ENCODE measurements at places on chromosomes 2 and 18.

- no peak for DNase-seq
Measured at GRCh38 chr2:235371018-235371417, 122.8 kb upstream of the AGAP1 start.

DNA sequence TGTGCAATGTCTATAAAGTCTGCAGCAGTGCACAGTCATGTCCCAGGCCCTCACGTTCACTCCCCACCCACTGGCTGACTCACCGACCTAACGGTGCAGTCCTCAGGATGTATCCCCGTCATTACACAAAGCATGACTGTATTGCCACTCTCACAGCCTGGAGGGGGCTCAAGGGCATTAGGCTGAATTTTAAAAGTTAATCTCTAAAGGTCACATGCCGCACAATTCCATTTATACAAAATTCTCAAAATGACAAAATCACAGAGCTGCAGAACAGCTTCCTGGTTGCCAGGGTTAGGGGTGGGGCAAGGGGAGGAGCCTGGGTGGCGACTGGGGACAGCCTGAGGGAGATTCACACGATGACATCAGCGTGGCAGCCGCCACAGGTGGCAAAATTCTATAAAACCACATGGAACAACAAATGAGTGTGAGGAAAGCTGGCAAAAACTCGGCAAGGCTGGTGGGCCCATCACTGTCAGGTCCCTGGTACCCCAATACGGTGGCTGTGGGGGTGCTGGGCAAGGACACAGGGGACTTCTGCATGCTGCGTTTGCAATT is 97.6 kb downstream of the NDUFA10 start:
- DNase-seq = peak; percentile 51

- no peak for DNase-seq
Measured at GRCh38 chr18:13457327-13457726, 238.8 kb downstream of the LDLRAD4 start.

DNA sequence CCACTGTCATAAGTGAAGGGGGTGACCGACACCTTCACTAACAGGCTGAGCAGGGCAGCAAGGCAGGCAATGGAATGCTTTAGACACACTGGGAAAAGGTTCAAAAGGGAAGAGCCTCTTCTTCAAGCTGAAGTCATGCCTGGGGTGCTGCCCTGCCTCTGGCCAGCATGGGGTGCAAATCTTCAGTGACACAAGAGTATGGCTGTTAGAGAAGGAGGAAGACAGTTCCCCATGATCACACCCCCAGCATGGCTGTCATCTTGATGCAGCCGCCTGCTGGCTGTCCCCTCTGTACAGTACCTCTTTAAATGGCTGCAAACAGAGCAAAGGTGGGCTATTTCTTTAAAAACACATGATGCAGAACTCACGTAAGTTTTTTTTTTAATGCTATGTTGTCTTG is 71.9 kb downstream of the INPP4A start:
- no peak for DNase-seq

GRCh38 chr2:207055257-207055656 is 110.5 kb downstream of the KLF7 start:
- DNase-seq = no peak

- DNase-seq = no peak
Measured at GRCh38 chr2:173997269-173997668, 32.1 kb upstream of the SP3 start.

DNA sequence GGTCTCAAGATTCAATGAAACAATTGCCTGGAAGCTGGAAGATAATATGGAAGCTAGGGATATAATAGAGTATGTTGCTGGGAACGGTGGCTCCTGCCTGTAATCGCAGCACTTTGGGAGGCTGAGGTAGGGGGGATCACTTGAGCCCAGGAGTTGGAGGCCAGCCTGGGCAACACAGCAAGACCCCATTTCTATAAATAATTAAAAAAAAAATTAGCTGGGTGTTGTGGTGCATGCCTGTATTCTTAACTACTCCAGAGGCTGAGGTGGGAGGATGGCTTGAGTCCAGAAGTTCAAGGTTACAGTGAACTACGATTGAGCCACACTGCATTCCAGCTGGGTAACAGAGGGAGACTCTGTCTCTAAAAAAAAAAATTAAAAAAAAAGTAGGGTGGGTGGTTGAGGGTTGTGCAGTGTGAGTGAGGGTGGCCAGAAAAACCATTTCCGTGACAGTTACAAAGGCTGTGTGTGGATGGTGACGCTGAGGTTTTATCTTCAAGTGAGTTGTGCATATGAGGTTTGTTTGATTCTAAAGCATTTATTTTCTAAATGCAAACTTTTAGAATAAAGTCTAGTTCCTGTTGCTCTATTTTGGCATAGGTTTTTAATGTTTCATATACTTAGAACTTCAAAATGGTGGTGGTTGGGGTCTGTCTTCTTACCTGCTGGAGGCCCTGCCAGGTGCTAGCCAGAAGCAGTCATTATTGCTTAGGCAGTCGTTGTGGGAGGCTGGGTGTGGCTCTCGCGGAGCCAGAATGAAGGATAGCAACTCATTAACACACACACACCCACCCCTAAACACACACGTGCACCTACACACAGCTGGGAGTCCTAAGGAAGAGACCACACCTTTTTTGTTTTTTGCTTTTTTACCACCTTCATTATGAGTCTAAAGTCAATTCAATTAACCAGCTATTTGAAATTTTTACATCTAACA is 4.7 kb upstream of the IL1R2 start:
- no peak for DNase-seq

- DNase-seq = no peak
Measured at GRCh38 chr2:182368446-182368845, 58.4 kb downstream of the PDE1A start.

- DNase-seq = no peak
Measured at GRCh38 chr2:21452263-21452662, 328.5 kb downstream of the TDRD15 start.

- DNase-seq = no peak
Measured at GRCh38 chr2:23594460-23594825, 209.5 kb downstream of the KLHL29 start.

DNA sequence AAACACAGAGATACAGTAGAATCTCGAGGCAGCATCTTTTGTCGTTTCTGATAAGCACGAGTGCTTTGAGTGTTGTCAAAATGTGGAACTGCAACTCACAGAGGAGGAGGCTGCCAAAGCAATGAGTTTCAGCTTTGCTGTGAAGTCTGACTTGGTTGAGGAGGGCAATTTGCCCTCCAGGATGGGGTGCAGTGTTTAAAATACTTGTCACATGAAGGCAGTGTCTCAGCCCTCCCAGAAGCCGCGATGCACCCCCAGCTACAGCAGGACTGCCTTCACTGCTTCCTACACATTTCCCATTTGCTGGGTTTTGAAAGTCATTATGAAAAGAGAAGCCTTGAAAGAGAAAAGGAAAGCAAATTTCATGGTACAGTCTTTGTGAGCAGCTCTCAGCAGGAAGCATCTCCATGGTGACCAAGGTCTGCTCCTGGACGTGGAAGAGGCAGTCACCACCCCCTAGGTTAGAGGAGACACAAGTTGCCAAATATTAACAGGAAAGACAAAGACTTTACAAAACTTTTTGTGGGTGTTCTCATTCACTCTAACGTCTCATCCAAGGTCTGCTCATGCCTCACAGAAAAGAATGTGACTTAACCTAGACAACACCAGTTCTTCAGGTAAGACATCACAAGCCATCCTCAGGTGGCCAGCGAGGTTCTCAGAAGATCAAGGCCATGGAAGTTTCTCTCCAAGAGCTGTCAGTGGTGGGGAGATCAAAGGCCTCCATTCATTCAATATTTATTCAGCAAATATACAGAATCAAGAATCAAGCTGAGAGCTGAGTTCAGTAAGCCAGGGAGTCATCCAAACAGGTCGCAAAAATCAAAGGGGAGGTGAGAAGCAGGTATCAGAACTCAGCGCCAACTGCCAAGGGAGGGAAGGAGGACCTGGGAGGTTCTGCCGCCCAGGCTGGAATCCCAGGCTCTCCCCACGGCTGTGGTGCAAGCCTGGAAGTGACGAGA is 476.0 kb downstream of the EIPR1 start:
- DNase-seq = no peak

DNA sequence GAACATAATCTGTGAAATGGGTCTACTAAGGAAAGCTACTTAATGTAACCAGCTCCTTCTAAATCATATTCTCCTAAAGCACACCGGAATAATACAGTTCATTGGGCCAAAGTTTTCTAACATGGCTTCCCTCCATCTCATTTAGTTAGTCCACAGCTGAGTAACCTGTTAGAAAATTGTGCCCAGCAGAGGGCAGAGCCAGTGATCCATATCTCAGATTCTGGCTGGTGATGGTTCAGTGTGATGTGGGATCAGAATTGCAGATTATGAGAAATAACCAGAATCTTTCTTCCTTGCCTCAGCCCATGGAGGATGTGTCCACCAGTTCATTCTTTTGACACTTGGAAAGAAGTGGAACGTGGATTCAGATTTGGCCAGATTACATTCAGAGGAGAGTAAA is 9.4 kb upstream of the CTLA4 start:
- peak; percentile 15 for DNase-seq

GRCh38 chr18:63590373-63590772 is 3.2 kb downstream of the SERPINB13 start:
- DNase-seq = no peak

DNA sequence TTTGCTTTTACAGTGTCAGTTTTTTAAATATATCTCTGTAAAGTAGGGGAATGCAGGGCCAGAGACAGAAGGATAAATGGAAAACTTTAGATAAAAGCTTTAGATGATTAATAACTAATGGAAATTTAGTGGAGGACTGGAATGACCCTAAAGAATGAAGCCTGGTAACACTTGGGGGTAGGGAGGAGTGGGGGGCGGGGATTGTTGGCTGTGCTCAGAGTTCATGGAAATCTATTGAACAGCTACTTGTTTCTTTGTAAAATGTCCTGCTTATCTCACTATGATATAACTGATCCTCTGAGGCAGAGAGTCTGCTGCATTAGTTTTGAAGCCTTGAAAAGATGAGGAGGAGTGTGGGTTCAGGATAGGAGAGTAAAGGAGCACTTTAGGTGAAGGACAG is 90.5 kb downstream of the TMEM185B start:
- DNase-seq = no peak

- DNase-seq = no peak
Measured at GRCh38 chr2:205975082-205975949, 110.7 kb downstream of the INO80D start.

DNA sequence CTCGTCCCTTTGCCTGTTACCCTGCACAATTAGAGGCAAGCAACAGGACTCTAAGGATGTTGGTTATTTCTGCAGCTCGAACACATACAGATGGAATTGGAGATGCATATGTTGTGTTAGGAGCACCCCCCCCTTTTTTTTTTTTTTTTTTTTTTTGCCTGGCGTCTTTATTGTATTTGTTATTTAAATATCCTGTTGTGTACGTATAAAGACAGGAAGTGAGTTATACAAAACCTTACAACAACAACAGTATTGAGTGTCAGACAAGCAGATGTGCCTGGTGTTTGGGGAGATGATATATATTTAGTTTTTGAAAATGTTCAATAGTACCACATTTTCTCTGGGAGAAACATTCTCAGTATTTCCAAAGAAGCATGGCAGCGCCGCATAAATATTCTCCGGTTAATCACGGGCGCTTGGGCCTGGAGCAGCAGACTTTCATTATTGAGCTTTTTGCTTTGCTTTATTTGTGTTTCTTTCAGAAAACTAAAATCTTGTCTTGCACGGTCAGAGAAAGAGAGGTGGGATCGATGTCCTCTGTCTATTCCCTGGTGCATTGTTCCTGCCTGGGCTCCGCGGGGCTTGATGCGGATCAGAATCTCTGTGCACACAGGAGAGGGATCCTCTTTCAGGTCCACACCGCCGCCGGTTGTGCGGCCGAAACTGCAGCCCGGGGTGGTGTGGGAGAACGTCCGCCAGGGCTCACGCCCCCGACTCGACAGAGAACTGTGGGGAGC is 23.2 kb upstream of the ZNF516 start:
- no peak for DNase-seq

DNA sequence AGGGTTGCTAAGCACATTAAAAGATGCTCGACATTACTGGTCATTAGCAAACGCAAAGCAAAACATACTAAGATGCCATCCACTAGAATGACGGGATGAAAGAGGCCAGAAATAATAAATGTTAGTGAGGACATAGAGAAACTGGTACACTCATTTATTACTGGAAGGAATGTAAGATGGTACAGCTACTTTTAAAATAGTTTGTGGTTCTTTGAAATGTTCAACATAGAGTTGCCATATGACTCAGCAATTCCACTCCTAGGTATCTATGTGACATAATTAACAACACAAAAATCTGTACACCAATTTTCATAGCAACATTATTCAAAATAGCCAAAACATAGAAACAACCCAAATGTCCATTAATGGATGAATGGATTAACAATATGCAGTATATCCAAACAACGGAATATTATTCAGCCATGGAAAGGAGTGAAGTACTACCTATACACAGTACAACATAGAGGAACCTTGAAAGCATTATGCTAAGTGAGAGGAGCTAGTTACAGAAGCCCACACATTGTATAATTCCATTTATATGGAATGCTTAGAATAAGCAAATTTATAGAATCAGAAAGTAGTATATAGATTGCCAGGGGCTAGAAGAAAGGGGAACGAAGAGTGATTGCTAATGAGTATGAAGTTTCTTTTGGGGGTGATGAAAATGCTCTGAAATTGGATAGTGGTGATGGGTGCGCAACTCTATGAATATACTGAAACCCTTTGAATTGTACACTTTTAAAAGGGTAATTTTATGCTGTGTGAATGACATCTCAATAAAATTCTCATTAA is 61.9 kb upstream of the IL1R1 start:
- no peak for DNase-seq

DNA sequence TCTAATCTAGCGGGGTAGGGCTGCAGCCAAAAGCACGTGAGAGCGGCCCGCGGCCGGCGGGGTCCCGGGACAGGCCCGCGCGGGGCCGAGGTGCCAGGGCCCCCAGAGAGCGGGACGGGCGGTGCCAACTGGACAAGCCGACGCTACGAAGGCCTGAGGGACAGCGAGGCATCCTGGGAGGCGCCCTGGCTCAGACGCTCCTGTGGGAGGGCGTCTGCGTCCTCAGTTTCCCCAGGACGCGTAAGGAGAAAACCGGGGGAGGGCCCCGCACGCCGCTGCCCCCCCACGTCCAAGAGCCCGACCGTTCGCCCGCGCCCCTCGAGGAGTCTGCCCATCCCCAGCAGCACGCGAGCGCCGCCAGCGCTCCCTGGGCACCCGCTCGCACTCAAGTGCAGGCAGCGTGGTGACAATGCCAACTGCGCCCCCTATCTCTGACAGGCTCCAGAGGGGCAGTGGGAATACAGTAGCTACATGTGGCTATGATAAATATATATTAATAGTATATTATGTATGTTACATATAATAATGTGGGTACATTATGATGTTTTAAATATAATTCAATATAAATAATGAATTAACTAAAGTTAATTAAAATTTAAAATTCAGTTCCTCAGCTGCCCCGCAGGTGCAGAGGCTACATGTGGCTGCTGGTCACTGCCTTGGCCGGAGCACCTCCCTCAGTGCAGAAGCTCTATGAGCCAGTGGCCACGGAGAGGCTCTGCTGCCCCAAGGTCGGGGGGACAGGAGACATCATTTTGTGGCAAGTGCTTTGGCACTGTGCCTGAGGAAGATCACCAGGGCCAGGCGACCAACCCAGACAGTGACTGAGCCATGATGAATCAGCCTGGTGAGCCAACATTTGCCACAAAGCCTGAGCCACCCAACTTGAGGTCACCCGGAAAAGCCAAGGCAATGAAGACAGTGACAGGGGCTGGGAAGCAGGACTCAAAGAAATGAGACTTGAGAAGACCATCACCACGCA is 5.5 kb upstream of the SFT2D3 start:
- DNase-seq = peak; percentile 30
